ENCODE measurements at places on chromosomes 5 and 9. TPM values are rescaled to one million over a fixed set of nuclear protein-coding genes. Genes with fewer than 3 reads are reported as not detected.
A peak's percentile ranks its signal among the peaks of the same experiment; 100 is the strongest.

GRCh38 chr5:178074266-178074952 lies 38.9 kb upstream of the N4BP3 start:
- no peak for DNase-seq

DNA sequence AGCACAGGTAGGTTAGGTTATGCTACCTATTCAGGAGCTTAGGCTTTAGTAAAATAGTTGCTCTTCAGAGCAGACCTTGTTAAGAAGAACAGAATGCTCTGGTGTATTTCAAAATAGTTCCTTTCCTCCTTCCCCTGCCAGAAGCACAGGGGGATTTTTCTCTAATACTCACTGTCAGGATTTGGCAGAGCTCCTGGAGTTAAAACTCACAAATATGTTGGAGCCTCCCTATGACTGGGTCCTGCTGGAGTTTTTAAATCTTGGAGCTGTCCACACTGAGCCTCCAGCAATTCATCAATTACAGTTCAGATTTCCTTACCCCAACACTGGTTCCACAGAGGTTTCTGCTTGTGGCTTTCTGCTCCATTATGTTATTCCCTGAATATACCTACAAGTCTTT lies 1233.8 kb upstream of the WWC1 start:
- peak; percentile 18 for DNase-seq

- no peak for DNase-seq
Measured at GRCh38 chr5:58763390-58763789, 180.5 kb downstream of the RAB3C start.

DNA sequence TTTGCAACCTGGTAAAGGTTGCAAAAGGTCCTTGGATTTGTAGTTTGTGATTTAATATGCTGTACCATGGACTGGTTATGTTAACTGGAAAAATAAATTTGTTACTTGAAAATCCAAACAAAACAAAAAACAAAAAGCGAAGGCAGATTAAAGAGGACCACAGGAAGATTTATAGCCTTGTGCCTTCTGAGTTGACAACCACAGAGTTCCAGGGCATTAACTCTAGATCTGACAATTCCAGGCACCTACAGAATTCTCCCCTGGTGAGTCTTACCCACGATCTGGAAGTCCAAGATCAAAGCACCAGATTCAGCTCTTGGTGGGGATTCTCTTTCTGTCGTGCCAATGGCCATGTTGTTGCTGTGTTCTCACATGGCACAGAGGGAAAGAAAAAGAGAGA lies 107.9 kb upstream of the SELENOP start:
- no peak for DNase-seq

- no peak for DNase-seq
Measured at GRCh38 chr9:9499546-9499945, 1113.3 kb downstream of the PTPRD start.

DNA sequence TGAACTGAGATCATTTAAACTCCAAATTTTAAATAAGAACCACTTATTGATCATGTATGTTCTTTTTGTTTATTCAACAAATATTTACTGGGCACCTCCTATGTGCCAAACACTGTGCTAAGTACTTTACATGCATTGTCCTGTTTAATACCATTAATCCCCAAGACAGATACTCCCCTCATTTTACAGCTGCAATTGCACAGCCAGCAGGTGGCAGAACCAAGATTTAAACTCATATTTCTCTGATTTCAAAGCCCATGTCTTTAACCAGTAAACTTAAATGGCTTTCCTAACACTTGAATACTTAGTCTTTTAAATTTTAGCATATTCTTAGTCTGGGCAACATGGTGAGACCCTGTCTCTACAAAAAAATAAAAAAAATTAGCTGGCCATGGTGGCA lies 43.4 kb upstream of the KIAA1958 start:
- peak; percentile 37 for DNase-seq

- DNase-seq: no peak
Measured at GRCh38 chr5:79731775-79732174, 42.1 kb downstream of the CMYA5 start.

DNA sequence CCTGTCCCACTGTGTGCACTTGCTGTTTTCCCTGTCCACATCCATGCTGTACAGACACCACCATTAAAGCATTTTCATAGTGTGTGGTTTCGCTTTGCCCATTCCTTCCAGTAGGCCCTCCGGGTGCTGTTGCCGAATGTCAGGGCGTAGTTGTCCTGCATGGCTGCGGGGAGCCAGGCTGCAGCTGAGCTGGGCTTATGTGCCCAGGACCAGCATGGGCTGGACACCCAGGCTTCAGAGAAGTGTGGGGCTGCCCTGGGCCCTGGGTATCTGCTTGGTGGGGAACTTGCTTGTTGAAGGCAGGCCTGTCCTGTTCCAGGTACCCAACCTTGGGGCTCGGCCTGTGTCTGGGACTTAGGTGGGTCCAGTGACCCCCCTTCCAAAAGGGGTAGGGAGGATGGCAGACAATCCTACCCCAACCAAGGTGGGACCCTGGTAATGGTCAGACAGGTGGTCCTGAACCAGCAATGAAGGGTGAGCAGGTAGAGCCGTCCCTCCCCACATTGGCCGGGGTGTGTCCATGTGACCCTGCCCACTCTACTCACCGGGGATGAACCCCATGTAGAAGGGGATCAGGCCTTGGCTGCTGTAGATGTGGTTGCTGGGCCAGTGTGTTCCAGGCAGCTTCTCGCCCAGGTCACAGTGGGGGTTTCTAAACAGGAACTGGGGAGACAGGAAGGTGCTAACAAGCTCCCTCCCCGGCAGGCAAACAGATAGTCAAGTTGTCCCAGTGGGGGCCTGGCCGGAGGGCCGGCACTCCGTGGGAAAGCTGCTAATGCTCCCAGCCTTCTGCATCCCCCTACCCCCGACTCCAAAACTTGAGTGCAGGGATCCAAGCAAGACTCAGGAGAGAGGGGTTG lies 2.8 kb downstream of the TUBB4B start:
- no peak for DNase-seq

DNA sequence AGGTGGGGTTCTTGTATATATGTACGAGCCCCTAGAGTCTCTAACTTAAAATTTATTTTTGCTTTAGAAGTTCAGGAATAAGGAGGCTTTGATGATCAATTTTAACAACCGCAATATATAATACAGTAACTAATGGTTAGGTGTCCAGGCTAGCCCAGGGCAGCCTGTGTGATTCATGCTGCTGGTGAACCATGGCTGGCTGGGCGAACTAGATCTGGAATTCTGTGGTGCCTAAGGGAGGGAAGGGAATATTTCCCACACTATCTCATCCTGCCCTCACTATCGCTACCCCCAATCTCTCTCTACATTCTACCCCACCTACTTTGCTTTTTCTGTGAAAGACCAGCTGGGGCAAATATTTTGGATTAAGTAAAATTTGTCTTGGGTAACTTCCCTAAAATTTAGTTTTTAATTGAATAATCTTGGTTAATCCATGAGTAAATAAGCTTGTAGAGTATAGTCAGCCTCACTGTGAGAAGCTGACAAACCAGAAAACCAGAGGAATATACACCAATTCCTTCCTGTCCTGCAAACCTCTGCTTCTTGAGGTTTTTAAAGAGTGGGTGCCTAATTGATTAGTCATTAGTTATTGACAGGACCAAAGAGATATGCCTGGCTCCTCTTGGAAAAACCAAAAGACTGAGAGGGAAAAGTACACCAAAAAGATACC lies 115.1 kb upstream of the CCDC152 start:
- no peak for DNase-seq

GRCh38 chr5:173530547-173530946 lies 85.9 kb downstream of the BOD1 start:
- DNase-seq: no peak

DNA sequence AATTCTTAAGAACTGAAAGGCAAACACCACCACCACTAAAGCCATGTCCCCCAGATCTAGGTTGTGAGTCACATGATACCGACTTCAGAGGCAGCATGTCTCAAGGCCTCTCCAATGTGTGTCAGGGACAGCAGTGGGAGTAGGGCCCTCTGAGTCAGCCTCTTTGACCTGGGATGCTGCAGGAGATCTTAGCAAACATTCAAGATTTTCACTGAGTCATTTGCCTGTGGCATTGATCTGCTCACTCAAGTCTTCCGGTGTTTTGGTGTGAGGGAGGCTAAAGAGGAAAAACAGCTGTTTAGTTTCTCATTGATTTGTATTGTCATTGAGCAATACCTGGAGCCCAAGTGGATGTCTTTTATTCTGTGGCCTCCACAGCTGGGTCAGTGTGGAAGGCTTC lies 36.1 kb downstream of the TMC1 start:
- DNase-seq: peak; percentile 37

DNA sequence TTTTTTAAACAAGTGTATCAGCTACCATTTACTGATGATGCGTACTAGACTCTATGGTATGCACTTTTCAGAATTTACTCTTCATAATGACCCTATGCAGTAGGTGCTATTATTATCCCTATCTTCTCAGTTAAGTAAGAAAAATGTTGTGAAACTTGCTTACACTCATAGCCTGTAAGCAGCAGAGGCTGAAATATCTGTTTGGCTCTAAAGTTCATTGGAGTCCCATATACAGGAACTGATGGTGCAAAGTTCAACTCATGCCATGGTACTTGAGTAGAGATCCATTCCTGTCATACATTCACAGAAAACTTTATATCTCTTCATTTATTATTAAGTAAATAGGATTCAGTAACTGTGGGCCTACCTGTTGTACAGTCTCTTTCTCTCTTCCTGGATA lies 41.4 kb upstream of the CCDC112 start:
- DNase-seq: no peak

- DNase-seq: no peak
Measured at GRCh38 chr5:149475777-149476176, 75.5 kb downstream of the CSNK1A1 start.

DNA sequence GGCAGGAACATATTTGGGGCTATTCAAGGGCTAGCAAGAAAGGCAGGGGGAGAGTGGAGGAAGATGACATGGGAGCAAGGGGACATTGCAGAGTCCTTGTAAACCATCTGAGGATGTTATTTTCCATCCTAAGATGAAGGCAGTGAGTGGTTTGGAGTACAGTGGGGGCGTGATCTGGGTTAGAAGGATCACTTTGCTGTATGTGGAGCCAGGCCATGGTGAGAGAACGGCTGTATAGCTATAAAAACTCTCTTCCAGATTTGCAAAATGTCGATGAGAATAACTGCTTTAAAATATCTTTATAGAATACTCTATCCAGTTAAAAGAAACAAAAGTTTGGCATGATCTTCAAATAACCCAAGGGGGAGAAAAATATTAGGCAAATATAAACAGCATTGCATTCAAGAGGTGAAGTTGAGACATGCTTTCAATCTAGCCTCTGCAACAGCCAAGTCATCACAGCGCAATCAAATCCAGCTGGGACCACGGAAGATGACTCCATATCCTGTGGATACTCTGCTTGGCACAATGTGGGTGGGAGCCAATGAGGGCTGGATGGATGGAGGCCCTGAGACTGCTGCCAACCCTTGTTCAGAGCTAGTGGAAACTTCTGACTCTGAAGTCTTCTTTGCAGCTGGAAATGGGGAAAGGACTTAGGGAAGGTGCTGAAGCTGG lies 111.5 kb upstream of the BASP1 start:
- no peak for DNase-seq

DNA sequence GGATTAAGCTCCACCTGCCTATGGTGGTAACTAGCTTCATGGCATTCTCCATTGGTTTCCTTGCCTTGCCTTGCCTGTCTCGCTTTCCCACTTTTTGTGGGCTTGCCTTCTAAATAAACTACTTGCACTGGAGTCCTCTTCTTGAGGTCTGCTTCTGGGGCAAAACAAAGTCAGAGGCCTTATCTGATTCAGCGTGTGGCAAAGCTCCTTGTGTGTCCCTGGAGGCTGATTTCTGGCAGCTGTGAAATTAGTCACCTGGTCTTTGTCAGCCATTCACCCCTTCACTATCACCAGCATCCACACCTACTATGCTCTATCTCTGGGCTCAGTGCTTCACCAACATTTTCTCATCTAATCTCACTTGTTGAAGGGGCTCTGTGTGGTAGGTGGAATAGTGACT lies 176.2 kb downstream of the SEC61B start:
- DNase-seq: no peak

GRCh38 chr9:77133011-77133410 lies 44.3 kb upstream of the VPS13A start:
- no peak for DNase-seq

DNA sequence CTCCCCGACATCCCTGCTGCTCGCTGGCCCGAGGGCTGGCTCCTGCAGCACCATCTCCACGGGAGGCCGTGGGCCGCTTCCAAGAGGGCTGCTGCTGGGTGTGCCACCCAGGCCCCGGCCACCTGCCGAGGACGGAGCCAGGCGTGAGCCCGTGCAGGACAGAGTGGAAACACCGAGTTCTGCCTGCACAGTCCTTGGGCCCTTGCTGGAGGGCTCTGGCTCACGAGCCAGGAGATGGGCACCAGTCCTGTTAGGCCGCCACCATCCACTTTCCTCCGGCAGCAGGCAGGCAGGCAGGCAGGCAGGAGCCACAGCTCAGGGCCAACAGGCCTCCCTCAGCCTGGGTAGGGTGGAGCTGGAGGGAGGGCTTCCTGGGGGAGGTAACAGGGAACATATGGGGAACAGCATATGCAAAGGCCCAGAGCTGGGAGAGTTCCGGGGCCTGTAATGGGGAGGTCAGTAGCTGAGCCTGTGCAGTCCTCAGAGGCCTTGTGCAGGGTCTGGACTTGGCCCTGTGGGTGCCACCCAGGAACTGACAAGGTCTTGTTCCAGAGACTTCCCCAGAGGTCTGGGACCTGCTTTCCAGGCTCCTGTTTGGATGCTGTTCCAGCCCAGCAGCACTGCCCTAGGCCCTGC lies 31.9 kb downstream of the RXRA start:
- DNase-seq: no peak

DNA sequence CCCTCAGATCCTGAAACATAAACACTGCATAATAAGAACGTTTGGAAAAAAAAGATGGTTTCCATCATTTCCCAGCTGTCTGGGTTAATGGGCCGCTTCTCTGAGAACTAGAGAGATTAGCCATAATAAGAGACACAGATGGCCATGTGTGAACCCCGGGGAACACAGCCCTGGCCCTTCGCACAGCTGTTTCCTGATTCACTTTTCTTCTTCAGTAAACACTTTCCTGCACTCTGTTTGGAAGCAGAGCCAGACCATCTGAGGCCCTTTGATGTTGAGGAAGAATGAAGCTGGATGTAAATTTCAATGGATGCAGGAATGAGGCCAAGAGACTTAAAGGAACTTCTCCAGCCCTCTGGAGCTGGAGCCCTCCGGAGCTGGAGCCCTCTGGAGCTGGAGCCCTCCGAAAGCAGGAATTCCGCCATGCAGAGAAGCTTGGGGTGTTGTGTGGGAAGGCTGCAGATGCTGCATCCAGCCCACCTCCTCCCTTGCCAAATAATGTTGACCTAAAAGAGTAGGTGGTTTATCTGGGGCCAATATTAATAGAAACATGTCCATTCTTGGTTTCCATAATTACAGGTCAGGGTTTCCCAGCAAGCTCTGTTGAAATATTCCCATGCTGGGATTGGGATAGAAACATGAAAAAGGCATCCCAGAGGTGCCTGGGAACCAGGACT lies 218.9 kb downstream of the NXNL2 start:
- DNase-seq: no peak

PLCXD3 gene
- 1.8 TPM for total RNA-seq

TJP2 gene
- 168 TPM for total RNA-seq

SH3RF2 gene
- 378 TPM for total RNA-seq

PCDHGA3 gene
- 31.8 TPM for total RNA-seq

TAF1L gene
- 5.7 TPM for total RNA-seq

RNF183 gene
- 1.9 TPM for total RNA-seq

SWI5 gene
- total RNA-seq: 69.3 TPM

EIF4E1B gene
- total RNA-seq: 2.4 TPM

RALGDS gene
- 32.5 TPM for total RNA-seq

BHMT2 gene
- total RNA-seq: 12.0 TPM

PCDHAC2 gene
- 19.6 TPM for total RNA-seq

F12 gene
- total RNA-seq: 5.3 TPM

SPATA31D4 gene
- 6.1 TPM for total RNA-seq

SDHA gene
- 107 TPM for total RNA-seq

CCT5 gene
- 189 TPM for total RNA-seq
